T-helper 17 cell (primary cell): ENCODE measurements at places on chromosomes 13 and 19.

- no peaks in the 10 kb centered on the region for H3K27me3 ChIP-seq
- H3K4me3 ChIP-seq: no peak overlapping the region
- H3K27ac ChIP-seq: peak overlapping the region; percentile 19
- H3K36me3 ChIP-seq: no peaks in the 10 kb centered on the region
- DNase-seq: no peak
These were observed 13.1 kb upstream of the TMEM161A start for GRCh38 chr19:19151418-19151817.

DNA sequence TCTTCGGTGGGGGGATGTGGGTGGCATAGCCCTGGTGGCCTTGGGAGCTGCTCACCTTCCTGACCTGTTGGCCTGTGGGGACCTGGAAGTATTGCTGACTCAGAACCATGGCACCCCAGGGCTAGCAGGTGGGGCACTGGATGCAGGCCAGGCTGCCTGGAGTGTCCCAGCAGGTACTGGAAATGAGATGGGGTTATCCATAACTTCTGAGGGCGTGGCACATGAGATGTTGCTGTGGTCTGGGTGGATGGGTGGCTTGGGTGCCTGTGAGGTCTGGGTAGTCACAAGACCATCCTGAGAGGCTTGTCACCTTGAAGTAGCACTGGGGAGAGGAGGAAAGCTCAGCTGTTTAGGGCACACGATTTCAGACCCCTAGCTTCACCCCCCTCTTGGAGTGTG, 636 bp upstream of the RNF225 start:
- DNase-seq: no peak
- no peak overlapping the region for H3K4me3 ChIP-seq
- no peak overlapping the region for H3K27ac ChIP-seq
- peaks cover 11% of the 10 kb centered on the region for H3K4me1 ChIP-seq

DNA sequence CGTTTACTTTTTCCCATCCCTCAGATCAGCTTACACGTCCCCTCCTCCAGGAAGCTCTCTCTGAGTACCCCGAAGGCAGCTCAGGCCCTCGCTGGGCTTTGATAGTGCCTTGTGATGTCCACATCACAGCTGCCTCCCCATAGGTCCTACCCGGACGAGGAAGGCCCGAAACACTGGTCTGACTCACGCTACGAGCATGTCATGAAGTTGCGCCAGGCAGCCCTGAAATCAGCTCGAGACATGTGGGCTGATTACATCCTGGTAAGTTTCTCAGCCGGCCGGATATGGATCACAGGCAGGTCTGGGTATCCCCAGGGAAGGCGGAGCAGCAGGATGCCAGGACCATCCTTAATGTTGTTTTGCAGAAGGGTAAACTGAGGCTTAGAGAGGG, 4.8 kb downstream of the COLGALT1 start:
- peaks cover 8% of the 10 kb centered on the region for H3K4me1 ChIP-seq
- no peak overlapping the region for H3K27ac ChIP-seq
- H3K4me3 ChIP-seq: no peak overlapping the region
- DNase-seq: no peak
- no peaks in the 10 kb centered on the region for H3K27me3 ChIP-seq

DNA sequence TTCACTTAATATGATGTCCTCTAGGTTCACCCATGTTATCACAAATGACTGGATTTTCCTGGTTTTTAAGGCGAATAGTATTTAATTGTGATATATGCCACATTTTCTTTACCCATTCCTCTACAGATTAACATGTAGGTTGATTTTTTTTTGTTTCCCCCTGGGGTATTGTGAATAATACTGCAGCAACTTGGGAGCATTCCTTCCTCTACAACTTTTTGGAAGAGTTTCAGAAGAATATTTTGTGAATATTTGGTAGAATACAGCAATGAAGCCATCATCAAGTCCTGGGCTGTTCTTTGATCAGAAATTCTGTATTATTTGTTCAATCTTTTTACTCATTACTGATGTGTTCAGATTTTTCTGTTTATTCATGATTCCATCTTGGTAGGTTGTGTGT, 5.6 kb upstream of the ZNF331 start:
- H3K4me1 ChIP-seq: no peaks in the 10 kb centered on the region
- H3K36me3 ChIP-seq: peaks cover 4% of the 10 kb centered on the region
- H3K27me3 ChIP-seq: no peaks in the 10 kb centered on the region
- no peak for DNase-seq

DNA sequence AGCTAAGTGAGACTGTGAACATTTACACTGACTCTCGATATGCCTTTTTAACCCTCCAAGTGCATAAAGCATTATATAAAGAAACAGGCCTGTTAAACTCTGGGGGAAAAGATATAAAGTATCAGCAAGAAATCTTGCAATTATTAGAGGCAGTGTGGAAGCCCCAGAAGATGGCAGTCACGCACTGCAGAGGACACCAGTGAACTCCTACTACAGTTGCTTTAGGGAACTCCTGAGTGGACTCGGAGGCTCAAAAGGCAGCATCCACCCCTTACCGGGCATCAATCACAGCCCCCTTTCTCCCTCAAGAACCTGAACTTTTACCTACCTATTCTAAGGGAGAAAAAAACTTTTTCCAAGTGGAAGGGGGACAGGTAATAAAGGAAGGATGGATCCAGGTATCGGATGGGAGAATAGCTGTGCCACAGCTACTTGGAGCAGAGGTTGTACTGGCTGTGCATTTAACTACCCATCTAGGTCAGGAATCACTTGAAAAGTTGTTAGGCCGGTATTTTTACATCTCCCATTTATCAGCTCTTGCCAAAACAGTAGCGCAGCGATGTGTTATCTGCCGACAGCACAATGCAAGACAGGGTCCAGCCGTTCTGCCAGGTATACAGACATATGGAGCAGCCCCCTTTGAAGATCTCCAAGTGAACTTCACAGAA, 80.1 kb downstream of the ZNF486 start:
- no peak for DNase-seq
- no peaks in the 10 kb centered on the region for H3K36me3 ChIP-seq
- no peaks in the 10 kb centered on the region for H3K27me3 ChIP-seq

DNA sequence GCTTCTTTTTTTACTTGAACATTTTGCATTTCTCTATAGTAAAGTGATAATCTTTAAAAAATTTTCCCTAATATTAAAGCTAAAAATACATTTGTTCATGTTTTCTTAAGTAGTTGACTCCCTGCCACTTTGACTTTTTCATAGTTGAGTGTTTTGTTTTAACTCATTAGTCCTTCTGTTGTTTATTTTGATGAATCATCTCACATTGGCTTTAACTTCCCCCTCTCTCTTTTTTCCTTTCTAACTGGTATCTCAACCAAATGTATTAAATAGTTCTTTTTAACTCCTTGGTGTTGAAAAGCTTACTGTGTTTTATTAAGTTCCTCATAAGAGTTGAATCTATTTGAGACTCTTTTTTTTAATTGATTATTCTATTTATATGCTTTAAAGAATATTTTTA, 2.8 kb downstream of the TNFSF13B start:
- peak overlapping the region; percentile 39 for H3K4me3 ChIP-seq
- H3K4me1 ChIP-seq: peaks cover 22% of the 10 kb centered on the region
- no peaks in the 10 kb centered on the region for H3K36me3 ChIP-seq
- no peaks in the 10 kb centered on the region for H3K27me3 ChIP-seq
- peak overlapping the region; percentile 75 for H3K27ac ChIP-seq

- H3K27me3 ChIP-seq: no peaks in the 10 kb centered on the region
- H3K27ac ChIP-seq: no peak overlapping the region
- no peak for DNase-seq
These were observed 35.8 kb downstream of the ZNF667 start for GRCh38 chr19:56441206-56441792.

DNA sequence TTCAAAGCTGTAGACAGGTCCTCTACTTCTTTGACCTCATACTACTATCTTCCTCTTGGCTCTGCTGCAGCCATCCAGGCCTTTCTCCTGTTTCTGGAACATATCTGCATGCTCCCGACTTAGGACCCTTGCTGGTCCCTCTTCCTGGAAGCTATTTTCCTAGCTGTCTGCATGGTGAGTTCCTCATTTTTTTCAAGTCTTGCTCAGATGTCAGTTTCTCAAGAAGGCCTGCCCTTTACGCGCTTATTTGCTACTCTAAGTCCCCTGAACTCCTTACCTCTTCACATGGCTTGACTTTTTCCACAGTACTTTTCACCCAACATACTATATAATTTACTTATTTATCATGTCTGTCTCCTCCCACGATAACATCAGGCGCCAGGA, 31.4 kb downstream of the DNAJC3 start:
- H3K27me3 ChIP-seq: no peaks in the 10 kb centered on the region
- no peak for DNase-seq
- H3K36me3 ChIP-seq: no peaks in the 10 kb centered on the region

GRCh38 chr19:45499196-45500180, 1.2 kb downstream of the PPM1N start:
- peak overlapping the region; percentile 34 for H3K27ac ChIP-seq
- H3K27me3 ChIP-seq: peaks cover 4% of the 10 kb centered on the region
- peak overlapping the region; percentile 61 for H3K4me3 ChIP-seq
- peak; percentile 48 for DNase-seq
- peaks cover 33% of the 10 kb centered on the region for H3K4me1 ChIP-seq
- peaks cover 2% of the 10 kb centered on the region for H3K36me3 ChIP-seq

- H3K4me1 ChIP-seq: peaks cover 51% of the 10 kb centered on the region
- H3K27ac ChIP-seq: peak overlapping the region; percentile 99
- peak overlapping the region; percentile 88 for H3K4me3 ChIP-seq
- H3K36me3 ChIP-seq: no peaks in the 10 kb centered on the region
- no peak for DNase-seq
These were observed 8.3 kb upstream of the JUND start for GRCh38 chr19:18289471-18290301.
